ENCODE measurements at places on chromosomes 5 and 9.

DNA sequence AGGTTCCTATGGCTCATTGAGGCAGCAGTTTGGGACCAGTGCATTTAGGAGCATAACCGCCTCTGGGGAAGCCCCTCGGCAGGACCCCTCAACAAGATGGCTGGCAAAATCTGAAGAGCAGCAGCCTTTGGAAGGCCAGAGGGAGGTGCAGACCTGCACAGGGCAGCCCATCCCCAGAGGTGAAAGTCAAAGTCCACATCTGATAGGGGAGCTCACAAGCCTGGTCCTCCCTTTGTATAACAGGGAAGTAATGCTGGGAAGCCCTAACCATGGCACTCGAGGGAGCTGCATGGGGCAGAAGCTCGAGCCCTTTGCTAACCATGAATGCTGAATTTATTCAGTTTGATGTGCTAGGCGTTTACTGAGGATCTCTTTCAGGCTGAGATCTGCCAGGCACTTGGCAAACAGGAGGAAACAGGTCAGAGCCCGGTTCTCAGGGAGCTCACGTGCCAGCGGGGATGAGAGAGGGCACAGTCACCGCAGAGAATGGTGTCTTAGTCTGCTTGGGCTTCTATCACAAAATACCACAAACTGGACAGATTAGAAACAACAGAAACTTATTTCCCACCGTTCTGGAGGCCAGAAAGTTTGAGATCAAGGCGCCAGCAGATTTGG is 114.1 kb downstream of the GABBR2 start:
- no peak for DNase-seq

GRCh38 chr9:36082931-36083330 is 46.2 kb downstream of the RECK start:
- no peak for DNase-seq

- peak; percentile 25 for DNase-seq
Observed at GRCh38 chr5:16935231-16936149, 598 bp downstream of the MYO10 start.

DNA sequence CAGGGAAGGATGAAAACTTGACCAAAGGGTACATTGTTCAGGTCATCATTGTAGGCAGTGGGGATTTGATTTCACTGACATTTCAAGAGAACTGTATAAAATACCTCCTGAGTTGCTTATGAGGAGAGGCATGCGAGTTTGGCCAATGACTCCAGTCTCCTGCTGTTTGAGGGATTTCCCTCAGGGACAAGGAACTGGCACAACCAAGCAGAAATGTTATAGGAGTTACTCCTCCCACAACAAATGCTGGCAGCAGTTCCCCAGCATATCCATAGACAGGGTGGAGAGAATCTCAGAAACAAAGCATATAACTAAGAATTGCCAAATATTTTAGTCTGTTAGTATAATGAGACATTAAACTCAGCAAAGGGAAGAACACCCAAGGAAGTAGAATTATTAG is 47.2 kb upstream of the FBXL7 start:
- DNase-seq, result no peak

DNA sequence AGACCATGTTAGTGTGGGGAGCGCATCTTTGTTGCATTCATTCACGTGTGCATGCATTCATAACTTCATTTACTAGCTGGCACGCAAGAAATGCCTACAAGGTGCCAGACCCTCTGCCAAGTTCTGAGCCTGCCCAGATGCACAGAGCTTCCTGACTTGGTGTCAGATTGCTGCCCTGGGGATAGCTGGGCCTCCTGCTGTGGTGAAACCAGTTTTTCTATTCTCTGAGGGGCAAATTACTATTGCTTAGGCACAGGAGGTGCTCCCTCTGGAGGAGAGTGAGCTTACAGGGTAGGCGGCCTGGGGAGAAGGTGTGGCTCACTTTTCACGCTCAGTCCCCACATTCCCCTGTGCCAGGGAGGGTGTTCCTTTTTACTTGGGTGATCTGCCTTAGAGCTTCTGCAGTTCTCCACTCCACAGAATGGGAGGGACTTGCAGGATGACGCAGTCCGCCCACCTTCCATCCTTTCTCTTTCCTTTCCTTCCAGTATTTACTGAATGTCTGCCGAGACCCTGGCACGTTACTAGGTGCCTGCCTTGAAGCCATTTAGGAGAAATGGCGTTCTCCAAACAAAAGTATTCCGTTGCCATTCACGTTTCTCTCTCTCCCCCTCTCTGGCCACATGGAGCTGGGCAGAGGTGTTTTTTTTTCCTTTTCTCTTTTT is 27.9 kb upstream of the CTNNA1 start:
- no peak for DNase-seq
